ENCODE measurements at places on chromosomes 7 and 10.

- no peak for DNase-seq
Measured at GRCh38 chr7:156222611-156223010, 410.3 kb upstream of the SHH start.

- peak; percentile 22 for DNase-seq
Measured at GRCh38 chr7:19665399-19666008, 43.3 kb downstream of the POLR1F start.

DNA sequence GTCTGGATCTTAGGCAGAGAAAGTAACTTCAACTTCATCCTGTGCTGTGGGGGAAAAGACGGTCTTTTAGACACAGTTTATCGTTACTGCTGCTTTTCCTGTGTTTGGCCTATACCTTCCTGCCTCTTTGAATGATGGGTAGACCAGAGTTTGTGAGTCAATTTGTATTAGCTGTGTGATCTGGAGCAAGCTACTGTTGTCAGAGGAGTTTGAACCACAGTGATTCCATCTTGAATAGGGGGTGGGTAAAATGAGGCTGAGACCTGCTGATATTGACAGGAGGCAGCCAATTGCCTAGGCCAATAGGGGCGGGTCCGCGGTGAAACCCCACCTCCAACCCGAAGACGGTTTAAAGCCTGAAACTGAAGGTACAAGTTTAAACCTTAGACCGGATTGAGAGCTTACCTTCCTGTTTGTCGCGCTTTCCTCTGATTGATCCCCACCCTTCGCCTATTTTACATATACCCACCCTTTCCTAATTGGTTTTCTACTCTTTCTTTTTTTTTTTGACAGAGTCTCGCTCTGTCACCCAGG, 35.8 kb upstream of the EIF4H start:
- no peak for DNase-seq

- peak; percentile 74 for DNase-seq
Measured at GRCh38 chr7:156474241-156474743, 166.3 kb upstream of the RNF32 start.

- DNase-seq: no peak
Measured at GRCh38 chr7:7257899-7258692, 75.8 kb downstream of the C1GALT1 start.

- DNase-seq: no peak
Measured at GRCh38 chr7:131186816-131187215, 140.9 kb upstream of the MKLN1 start.

GRCh38 chr7:13633857-13634256, 355.6 kb downstream of the ETV1 start:
- DNase-seq: no peak

DNA sequence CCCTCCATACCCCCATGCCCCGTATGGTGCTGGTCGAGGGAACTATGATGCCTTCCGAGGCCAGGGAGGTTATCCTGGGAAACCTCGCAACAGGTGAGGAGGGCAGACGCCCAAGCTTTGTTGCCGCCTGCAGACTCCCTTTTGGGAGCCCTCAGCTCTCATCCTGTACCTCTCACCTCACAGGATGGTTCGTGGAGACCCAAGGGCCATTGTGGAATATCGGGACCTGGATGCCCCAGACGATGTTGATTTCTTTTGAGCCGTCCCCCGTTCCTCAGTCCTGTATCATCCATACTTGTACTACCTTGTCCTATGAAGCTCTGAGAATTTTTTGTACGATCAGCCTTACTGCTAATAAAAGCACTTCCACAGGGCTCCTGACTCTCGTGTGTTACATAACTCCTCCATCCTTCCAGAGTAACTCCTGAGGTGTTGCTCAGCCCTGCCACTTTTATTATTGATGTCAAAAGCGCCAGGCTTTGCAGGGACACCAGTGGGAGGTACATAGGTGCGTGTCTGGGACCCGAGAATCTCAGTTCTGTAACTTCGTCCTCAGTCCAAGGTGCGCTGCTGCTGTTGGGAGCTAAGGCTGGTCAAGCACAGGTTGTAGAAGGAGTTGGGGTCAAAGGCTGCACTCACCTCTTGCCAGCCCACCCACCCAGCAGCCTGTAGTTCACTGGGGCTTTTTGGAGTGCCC, 1.1 kb downstream of the UFSP1 start:
- DNase-seq: no peak

DNA sequence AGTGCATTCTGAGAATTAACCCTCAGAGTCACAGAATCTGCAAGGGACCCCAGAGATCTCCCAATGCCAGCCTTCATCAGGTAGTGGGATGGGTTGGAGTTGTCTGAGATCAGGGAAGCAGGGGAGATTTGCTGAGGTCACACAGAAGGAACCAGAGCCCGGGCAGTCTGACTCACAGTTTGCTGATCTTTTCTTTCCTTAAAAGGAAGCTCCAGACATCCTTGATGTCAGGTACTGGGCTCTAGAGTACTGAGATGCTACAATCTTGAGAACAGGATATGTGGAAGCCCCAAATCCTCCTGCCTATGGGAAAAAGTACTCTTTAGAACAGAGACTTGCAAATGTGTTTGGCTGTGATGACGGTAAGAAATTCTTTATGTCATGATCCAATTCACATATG, 706 bp downstream of the TBATA start:
- DNase-seq: peak; percentile 10

DNA sequence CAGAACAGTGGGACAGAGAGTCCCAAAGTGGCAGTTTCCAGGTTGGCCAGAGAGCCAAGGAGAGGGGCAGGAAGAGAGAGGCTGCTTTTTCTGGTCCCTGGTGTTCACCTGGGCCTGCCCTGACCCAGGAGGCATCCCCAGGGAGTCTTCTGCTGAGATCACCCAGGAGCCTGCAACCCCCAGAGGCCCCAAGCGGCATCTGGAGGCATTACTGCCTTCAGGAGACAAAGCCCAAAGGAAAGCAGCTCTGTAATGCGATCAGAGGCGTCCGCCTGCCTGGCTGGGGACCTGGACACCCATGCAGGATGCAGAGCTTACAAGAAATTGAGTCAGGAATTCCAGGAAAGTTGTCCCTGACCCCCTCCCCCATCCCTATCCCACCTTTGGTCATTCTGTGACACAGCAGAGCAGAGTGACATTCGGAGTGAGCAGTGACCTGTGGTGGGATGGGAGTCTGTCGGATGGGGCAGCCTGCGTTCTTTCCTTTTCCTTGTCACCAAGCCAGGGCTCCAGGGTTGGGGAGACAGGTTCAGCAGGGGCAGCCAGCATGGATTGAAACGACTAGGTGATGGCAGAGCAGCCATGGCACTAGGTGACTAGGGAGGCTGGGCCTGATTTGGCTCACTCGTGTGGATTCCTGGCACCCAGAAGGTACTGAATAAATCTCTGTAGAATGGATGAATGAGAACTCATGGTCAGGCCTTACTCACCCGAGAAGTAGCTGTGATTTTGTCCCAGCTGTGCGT, 10.4 kb downstream of the UNC5B start:
- no peak for DNase-seq

DNA sequence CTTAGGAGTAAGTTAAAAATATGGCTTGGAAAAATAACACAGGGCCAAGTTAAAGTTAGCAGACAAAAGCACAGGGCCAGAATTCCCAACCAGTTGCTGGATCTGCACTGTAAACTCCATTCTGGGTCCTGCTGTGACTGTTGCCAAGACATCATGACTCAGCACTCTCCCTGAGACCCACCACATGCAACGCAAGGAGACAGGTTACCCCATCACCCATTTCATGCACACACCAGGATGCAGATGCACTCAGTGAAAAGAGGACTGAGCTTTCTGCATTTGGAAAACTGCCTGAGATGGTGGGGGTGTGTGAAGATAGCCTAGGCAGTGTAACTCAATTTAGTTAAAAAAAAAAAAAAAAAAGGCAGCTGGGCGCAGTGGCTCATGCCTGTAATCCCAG, 97.6 kb upstream of the ZNF438 start:
- no peak for DNase-seq

GRCh38 chr7:150904011-150904909, 51.9 kb downstream of the AOC1 start:
- DNase-seq: no peak

DNA sequence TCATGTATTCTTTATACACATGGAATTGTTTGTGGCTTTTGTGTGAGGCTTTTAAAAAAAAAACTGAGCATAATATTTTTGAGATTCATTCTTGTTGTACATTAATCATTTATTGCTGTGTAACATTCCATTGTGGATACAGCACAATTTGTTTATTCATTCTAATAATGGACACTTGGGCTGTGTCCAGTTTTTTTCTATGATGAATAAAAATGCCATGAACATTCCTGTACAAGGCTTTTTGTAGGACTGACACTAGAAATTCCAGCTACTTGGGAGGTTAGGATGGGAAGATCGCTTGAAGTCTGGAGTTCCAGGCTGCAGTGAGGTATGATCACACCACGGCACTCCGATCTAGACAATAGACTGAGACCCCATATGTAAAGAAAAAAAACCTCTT, 254.3 kb upstream of the CACNA2D1 start:
- no peak for DNase-seq

- no peak for DNase-seq
Measured at GRCh38 chr10:121532292-121532864, 65.9 kb downstream of the FGFR2 start.

DNA sequence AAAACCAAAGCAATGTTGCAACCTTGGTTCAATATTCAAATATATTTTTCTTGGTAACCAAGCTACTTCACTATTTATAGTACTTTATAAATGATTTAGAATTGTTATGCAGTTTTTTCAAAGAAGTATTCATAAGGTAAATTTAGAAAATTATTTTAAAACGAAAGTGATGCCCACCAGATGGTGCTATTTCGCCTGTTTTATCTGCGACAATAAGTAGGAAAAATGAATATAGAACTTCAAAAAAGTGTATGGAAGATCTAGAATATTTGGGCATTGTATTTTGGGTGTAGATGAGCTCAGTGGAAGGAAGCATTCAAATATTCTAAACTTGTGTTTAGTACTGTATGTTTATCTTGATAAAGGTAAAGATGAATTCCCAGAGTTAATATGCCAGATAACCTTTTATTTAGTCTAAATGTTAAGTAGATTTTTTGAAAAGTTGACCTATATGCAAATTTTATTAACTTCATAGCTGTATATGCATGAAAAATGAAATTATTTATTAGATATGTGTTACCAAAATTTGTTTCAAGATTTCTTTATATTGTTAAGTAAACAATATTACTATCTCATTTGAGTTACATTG, 93.2 kb downstream of the ADK start:
- peak; percentile 44 for DNase-seq

- DNase-seq: no peak
Measured at GRCh38 chr7:25574828-25575227, 346.5 kb upstream of the NPVF start.

GRCh38 chr10:28975891-28976531, 298.7 kb downstream of the BAMBI start:
- DNase-seq: no peak

DNA sequence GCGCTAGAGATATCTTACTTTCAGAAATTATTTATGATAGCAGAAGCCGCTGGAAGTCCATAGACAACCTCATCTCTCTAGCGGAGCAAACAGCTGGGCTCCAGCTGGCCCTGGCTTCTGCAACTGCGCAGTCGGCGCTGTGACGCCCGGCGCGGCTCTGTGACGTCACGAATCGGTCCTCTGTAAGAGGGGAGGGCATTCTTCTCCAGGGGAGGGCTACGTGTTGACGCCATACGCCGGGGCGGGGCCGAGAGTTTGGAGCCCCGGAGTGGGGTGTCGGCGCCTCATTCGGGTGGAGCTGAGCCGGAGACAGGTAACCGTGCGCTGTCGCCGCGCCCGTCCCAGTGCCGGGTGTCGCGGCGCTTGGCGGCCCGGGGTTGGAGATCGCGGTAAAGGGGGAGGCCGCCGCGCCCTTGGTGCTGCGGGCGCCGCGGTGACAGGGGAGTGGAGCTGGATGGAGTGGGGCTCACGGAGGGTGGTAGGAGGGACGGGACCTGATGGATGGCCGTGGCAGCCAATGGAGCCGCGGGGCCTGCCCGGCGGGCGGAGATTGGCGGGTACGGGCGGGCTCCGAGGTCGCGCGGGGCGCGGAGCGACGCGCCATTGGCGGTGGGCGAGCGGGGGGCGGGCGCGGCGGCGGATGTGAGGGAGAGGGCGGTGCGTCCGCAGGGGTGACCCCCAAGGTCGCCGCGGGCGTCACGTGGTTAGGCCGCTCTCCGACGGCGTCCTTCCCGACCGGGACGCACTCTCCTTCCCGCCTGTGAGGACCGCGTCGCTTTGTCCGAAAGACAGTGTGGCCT, at the start of gene OGDH:
TSS of gene OGDH (plus strand) at position 287 of the 800 bp plus-strand sequence. CDS start 17,717 bp downstream, outside the sequence.
- peak; percentile 95 for DNase-seq
